ENCODE measurements at places on chromosomes 3 and 15.

- DNase-seq: no peak
These were observed 265.9 kb downstream of the SHQ1 start for GRCh38 chr3:72582211-72582878.

DNA sequence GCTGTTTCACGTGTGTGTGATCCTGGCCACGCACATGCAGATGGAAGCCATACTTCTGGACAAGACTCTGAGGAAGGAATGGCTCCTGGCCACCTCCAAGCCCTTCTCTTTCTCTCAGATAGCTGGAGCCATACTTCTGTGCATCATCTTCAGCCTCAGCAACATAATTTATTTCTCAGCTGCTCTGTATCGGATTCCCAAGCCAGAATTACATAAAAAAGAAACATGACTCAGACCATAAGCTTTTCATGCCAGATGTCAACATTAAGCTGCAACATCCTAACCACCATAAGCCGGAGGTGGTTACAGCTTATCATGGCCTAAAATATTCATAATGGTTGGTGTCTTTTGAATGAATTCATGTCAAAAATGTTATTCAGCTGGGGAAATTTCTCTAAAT lies 10.6 kb upstream of the KIF23 start:
- no peak for DNase-seq

- DNase-seq: no peak
These were observed 92.0 kb upstream of the VEPH1 start for GRCh38 chr3:157595259-157595658.

GRCh38 chr3:804211-804610 lies 288.6 kb upstream of the CNTN6 start:
- no peak for DNase-seq

DNA sequence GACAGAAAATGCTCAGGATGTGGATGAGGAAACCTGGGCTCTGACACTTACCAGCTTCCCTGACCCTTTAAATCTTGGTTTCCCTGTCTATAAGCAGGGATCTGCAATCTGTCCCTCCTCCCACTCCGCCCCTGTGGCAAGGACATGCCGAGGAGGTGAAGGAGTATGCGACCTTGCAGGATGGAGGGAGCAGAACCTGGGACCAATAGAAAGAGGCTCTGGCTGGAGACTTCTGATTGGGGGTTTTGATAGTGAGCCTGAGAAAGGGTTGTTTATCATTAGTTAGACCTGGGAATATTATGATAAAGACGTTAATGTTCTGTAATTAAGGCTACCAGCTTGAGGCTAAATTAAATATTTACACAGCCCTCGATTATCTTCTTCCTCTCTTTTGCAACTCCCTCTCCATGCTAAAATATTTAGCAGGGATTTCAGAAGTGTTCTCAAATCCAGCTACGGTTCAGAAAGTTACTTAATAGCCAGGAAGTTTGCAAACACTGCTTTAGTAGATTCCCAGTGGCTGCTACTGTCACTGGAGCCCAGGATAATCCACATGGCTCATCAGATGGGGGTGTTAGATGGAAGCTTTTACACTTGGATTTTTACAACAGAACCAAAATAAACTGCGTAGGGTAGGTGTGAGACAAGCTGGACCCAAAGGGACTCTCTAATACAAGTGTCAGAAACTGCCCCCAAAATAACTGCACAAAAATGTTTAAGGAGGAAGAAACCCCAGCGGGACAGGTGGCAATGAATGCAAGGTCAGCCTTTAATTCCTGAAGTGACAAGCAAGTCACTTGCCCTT lies 9.2 kb upstream of the PAQR5 start:
- no peak for DNase-seq

DNA sequence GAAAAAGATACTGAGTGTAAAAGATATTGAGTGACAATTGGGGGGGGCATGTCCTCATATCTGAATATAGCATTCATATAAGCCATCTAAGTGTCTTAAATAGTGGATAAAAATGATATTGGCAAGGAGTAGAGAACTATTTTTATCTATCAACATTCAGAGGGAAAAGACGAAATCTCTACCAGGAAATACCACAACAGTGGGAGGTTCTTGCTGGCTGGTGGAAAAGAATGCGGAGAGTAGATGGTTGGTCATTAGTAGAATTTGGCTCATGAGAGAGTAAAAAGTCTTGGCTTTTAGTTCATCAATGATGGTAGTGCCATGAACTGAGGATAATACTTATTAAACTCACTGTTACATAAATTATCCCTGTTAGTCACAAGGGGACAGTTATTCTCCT lies 4.8 kb upstream of the TCF12 start:
- DNase-seq: no peak

DNA sequence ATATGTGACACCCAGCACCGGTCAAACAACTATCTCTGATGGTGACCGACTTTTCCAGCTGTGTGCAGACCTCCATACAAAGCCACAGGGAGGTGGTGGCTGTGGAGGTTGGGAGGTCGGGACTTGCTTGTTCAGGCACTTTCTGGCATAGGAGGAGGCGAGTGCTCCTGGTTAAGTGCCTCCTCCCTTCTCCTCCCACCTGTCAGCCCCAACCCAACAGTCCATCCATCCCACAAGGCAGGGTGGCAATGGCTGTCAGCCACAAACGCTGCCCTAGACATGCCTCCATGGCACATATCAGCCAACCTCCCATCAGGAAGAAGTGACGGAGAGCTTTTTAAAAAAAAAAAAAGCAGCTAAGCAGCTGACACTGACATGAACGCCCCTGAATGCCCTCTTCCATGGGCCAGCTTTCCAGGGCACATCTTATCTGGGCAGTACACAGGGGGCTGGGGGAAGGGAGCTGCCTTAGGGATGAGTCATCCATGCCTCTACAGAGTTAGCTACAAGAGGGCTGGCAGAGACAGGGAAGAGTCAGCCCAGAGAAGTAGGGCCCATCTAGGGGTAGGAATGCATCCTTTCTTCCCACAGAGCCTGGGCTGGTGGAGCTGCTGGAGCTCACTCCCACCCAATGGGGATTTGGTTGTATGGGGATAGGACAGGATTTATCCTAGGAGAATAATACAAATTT lies 41.2 kb downstream of the CCDC12 start:
- no peak for DNase-seq

GRCh38 chr3:48820612-48821324 lies 26.9 kb downstream of the PRKAR2A start:
- DNase-seq: no peak

DNA sequence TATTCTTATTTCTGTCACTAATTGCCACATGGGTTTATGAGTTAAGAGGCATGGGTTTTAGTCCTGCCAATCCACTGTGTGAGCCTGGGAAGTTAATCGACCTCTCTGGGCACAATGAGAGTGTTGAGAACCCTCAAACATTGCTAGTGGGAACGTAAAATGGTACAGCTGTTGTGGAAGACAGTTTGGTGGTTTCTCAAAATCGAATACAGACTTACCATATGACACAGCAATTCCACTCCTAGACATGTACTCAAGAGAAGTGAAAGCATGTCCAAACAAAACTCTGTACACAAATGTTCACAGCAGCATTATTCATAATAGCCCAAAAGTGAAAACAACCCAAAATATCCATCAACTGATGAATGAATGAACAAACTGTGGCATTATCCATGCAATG lies 5.7 kb upstream of the GNB5 start:
- DNase-seq: no peak

GRCh38 chr3:151707216-151707615 lies 26.5 kb upstream of the AADACL2 start:
- DNase-seq: no peak

- no peak for DNase-seq
These were observed 52.4 kb downstream of the COPS2 start for GRCh38 chr15:49103002-49103401.

DNA sequence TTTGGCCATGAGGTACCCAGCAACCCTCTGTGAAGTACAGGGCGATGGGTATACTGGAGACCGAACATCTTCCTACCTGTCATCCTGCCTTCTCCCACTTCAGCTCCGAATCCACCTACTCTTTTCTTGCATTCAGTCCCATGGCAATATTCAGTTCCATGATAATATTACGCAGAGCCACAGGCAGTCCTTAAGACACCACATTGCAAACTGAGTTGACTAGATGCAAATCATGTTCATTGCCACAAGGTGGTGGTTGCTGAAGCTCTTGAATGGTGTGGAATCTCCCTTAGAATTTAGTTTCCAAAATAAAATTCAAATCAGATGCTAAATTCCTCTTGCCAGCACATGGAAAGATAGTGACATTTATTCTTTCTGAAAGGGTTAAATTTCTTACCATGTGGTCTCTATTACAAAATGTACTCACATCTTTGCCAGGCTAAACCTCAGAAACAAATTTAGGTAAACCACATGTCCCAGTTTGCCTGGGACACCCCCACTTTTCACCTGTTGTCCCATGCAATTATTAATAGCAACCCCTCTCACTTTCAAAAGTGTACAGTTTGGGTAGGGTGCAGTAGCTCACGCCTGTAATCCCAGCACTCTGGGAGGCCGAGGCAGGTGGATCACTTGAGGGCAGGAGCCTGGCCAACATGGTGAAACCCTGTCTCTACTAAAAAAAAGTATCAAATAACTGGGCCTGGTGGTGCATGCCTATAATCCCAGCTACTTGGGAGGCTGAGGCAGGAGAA lies 1.7 kb upstream of the NME9 start:
- DNase-seq: no peak

DNA sequence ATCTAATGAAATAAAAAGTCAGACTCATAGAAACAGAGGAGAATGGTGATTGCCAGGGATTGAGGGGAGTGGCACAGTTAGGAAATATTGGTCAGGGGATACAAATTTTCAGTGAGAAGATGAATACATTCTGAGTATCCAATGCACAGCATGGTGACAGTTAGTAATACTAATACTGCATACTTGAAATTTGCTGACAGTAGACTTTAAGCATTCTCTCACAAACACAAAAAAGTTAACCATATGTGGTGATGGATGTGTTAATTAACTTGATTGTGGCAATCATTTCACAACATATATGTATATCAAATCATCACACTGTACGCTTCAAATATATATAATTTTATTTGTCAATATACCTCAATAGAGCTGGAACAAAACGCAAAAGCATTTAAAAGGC lies 9.2 kb upstream of the COL6A6 start:
- no peak for DNase-seq

DNA sequence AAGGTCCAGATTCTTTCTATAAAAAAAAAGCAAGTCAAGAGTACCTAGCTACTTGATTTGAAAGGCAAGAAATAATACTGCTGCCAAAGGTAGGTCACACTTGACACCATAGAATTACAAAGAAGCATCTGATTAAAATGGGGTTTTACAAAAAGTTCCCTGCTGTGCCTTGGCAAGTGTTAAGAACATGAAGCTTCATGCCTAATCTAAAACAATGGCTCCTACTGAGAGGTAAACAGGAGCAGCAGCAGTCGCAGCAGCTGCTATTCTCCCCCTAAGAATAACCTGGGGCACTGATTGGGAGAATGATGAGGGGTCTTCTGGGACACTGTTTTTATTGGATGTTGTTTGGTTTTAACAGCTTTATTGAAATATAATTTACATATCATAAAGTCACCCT lies 14.1 kb downstream of the UBP1 start:
- DNase-seq: no peak

- no peak for DNase-seq
These were observed 80.4 kb downstream of the PLOD2 start for GRCh38 chr3:146080578-146080977.

- DNase-seq: no peak
These were observed 19.4 kb upstream of the ACAP2 start for GRCh38 chr3:195462308-195462610.

GRCh38 chr3:178054471-178054870 lies 481.8 kb upstream of the KCNMB2 start:
- DNase-seq: no peak

DNA sequence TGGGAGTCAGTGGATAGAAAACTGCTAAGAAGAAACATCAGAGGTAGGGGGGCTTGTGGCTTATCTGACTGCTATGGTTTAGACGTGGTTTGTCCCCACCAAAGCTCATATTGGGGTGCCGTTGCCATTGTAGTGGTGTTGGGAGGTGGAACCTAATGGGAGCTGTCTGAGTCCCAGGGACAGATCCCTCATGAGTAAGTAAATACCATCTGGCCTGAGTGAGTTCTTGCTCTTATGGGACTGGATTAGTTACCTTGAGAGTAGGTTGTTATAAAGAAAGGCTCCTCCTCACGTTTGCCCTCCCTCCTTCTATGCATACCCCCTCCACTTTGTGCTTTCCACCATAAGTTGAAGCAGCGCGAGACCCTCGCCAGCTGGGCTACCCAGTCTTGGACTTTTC lies 53.4 kb upstream of the VILL start:
- DNase-seq: no peak

DNA sequence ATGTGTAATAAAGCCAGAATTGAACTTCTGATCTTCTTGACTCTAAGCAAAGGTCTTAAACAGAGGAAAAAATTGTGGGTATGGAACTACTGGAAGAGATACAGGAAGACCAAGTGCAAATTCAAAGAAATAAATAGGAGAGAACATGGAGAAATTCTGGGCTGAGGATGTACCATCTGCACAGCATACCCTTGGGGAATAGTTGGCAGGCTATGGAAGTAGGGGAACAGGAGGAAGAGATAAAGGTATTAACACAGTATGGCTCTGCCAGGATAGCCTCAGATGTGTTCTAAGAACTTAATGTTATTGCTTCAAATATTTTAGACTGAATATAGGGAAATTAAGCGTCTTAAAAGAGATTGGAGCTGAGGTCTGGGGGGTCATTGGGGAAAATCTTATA lies 485.4 kb downstream of the CNTN3 start:
- DNase-seq: no peak

DNA sequence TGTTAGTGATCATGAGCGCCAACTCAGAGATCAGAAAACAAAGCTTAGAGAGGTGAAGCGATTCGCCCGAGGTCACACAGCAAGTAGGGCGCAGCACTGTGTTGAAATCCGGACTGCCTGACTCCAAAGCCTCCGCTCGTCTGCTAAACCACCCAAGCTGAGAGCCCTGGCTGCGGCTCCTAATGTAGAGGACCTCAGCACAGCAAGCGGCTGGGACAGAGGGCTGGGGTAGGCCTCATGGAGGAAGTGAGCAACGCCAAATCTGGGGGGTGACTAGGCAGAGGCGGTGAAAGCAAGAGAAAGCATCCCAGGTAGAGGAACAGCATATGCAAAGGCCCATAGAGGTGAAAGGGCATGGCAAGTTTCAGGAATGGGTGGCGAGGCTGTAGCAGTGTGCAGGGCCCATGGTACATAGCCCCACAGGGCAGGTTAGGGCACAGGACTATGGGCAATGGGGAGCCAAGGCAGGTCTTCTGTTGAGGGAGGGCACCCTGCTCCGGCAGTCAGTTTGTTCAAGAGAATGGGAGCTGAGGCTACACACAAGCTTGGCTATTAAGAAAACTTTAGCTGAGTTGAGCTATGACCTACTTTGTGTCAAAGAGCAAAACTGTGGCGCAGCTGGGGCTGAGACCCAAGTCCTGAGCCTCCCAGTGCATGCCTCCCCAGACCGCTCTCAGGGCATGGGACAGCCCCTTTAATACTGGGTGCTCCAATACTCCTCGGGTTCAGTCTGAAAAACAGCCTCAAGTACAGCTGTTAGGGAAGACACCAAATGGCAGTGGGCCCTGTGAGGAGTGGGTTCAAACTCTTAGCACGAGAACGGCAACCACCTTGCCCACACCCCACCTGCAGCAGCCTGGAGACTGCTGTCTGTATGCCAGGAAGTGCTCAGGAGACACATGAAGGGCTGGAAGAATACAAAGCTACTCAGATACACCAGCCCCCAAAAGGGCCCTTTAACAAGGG lies 988 bp upstream of the CFAP92 start:
- no peak for DNase-seq
